Pons (tissue), 1 donor: ENCODE measurements at places on chromosomes 2 and 18.

GRCh38 chr2:240557808-240558207 is at the start of gene ANKMY1:
Gene ANKMY1 (minus strand): TSS chr2:240557988. CDS start chr2:240557335, 653 bp downstream.
- DNase-seq = no peak

DNA sequence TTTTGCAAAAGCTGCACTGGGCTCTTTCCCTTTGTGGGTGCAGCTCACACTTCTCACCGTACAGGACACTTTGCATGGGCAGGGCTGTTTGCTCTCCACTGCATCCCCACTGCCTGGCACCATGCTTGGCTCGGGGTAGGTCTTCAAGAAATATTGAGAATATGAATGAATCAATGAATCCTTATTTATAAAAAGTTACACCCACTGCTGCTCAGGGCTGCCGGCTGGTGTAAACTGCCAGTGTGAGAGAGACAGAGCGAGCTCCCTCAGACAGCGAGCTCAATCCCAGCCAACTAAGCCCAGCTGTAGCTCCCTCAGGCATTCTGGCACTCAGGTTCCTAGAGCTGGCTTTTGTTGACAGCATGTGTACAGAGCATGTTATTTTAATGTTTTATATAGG is 3.4 kb downstream of the TMEM185B start:
- DNase-seq = no peak

DNA sequence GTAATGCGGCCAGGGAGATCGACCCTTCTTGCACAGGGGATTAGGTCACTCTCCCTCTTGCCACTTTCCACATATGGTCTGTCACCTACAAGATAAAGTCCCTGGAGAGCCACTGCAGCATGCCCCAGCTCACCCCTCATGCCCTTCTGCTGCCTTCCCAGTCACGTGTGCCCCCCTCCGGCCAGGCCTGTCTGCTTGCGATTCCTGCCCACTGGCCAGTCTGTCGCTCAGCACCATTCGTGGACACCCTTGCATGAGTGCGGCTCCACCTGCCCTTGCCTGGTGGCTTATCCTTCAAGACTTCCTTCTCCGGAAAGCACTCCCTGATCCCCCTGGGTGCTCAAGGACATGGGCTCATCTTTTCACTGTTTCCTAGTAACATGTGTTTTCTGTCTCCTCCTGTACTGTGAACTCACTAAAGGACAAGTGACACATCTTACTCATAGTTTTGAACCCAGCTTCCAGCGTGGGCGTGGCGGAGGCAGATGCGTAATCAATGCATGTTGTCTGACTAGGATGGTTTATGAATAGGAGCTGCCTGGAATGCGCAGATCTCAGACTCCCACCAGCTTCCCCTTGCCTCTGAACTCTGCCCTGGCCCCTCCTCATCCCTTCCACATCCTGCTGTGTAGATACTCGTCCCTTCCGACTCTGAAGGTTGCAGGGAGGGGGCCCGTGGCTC is 7.8 kb upstream of the NT5DC4 start:
- no peak for DNase-seq

DNA sequence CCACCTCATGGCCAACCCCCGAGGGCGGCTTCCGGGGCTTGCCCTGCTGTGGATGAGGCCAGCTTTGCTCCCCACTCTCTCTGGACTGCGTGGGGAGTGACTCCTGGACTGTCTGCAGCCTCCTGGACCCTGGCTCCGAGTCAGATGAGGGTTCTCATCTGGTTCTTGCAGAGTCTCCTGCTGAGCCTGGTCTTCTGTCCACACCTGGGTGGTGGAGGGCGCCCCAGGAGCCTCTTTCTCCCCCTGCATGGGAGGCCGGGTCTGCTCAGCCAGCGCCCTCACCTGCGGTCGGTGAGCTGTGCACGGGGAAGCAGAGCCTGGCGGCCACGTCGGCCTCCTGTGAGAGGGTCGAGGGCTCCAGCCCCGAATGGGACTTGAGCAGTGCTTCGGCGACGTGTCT is 78.3 kb downstream of the RTP5 start:
- no peak for DNase-seq

DNA sequence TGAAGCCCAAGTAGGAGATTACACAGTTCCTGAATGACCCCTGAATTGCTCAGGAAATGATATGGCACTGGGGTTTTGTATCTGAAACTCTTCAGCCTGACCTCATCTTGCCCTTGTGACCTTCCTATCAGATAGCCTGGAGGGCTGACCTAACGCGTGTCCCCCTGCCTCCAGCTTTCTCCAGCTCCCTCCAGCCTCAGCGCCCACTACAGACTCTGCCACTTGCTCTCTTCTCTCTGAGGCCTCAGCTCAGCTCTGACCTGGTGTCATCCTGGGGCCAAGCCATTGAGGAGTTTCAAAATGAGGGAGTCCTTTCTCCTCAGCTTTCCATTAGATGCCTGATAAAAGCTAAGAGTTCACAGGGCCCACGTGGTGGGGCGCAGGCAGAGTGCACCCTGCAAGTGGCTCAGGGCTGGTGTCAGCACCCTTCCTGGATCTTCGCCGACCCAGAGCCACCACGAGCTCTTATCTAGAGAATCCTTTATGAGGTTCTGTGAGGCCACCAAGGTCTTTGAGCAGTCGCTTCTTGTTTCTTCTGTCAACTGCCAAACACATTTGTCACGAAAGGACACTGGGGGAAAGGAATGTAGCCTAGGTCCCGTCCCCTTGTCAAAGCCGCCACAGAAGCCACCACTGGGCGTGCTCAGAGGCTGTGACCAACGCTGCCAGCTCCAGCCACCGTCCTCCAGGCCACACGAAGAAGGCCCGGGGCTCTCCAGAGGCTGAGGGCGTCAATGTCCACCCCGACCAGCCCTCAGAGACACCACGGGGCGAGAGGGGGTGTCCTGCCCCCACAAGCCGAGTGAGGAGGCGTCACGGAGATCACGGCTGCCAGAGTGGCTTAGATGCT is 131.3 kb upstream of the GPC1 start:
- no peak for DNase-seq

- DNase-seq = no peak
These were observed 351.4 kb downstream of the LPIN1 start for GRCh38 chr2:12097859-12098258.

GRCh38 chr2:239339726-239340601 is 60.9 kb downstream of the HDAC4 start:
- DNase-seq = no peak

- DNase-seq = no peak
These were observed 363.6 kb downstream of the RNF144A start for GRCh38 chr2:7280790-7281189.

DNA sequence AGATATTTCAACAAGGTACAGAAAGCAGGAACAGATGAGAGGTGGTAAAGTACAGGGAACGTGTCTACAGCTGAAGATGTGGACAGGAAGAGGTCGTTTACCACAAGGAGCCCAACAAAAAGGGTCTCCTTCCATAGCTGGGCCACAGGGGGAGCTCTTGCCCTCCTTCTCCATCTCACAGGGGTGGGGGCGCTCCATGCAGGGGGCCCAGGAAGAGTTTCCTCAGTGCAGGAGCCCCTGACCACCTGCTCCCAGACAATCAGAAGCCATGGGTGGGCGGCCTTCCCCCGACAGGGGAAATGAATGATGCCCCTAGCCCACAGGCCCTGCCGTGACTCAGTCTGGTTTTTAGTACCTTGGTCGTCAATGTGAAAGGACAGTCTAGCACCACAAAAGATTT is 163.6 kb upstream of the ZNF516 start:
- no peak for DNase-seq

GRCh38 chr18:23910032-23910431 is 104.5 kb upstream of the TTC39C start:
- no peak for DNase-seq

DNA sequence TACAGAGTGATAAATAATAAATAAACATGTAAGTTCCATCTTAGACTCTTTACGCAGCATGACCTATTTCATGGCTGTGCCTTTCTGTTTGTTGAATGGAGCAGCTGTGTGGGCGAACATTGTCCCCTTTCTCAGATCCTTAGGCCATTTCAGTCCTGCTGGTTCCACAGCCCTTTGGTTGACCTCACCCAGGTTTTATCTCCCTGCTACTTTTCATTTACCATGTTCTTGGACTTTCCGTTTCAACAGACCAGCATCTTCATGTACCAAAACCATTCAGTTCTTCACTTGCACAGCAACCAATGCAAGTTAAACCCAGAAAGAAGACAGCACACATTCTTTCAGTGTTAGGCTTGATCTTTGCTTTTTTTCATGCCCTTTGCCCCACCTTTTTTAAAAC is 83.8 kb downstream of the XRCC5 start:
- no peak for DNase-seq

DNA sequence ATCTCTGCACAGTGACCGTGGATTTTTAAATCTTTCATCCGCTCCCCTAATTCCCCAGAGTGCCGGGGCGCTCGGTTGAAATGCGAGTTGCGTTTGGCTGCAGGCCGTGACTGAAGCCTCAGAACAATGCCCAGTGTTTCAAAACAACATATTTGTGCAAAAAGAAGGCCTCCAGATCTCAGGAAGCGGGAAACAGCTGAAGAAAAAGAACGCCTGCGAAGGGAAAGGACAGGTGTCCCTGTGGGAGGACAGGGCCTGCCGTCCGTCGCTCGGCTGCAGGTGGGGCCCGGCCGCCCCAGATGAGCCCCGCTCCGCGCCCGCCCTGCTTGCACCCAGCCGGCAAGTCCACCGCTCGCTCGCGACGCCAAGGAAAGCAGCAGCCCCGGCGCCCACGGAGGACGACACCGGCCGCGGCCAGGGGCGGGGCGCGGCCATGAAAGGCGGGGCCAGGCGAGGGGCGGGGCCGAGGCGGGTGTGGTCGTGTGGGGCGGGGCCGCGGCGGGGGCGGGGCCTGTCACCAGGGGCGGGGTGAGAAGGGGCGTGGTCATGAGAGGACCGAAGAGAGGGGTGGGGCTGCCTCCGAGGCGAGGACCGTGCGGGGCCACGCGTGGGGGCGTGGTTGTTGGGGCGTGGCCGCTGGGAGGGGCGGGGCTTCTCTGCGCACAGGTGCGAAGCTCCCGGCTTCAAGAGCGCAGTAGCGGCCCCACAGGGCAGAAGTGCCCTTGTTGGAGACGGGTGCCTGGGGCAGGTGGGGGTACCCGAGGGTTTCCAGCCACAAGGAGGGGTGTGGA is 17.6 kb upstream of the BOK start:
- no peak for DNase-seq

- DNase-seq = no peak
These were observed 407.6 kb upstream of the HS6ST1 start for GRCh38 chr2:128726236-128726635.

DNA sequence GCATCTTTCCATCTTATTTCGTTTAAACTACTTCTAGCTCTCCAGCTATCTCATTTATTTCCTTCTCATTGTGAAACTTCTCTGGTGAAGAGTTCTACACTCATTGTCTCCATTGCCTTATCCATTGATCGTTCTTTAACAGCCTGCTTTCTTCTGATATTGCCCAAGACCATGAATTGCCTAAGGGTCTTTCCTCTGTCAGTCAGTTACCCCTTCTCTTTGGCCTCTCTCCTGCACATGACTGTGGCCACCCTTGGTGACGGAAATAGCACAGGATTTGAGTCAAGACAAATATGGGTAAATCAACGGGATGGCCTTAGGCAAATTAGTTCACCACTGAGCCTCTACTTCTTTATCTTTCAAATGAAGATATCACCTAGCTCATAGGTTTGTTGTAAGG is 26.6 kb downstream of the NHEJ1 start:
- no peak for DNase-seq

GRCh38 chr2:62501794-62502500 is 4.0 kb downstream of the TMEM17 start:
- no peak for DNase-seq

DNA sequence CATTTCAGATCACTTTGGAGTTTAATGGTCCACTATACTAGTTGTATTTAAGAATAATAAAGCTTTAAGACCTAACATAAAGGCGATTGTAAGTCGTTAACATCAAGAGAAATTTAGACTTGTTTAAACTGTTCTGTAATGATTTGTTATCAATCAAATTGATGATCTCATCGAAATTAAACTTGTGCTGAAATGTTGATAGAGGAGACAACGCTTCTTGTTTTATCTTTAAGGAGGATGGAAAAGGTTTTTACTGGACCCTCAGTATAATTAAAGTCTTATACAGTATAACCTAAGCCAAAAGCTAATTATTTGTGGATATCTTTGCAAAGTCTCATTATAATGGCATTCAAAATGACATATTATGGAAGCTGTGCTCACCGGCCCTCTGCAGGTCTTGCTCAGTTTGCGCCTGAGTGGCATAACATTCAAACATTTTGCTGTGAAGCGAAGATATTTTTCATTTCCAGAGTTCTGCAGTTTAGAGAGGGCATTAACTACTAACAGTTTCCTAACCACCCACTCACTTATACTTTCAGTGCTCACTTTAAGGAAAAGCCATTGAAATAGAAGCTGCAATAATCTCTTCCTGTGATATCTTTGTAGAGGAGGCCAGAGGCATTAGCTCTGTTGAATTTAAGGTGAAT is 1.4 kb upstream of the SERTAD2 start:
- peak; percentile 23 for DNase-seq

DNA sequence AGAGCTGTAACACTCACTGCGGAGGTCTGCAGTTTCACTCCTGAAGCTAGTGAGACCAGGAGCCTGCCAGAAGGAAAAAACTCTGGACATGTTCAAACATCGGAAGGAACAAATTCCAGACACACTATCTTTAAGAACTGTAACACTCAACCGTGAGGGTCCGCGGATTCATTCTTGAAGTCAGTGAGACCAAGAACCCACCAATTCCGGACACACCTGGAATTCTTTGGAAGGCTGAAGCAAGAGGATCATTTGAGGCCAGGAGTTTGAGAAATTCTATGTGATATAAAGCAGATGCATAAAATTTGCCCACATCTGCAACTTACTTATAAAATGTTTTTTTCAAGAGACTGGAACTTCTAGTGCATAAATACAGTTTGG is 43.5 kb upstream of the ITSN2 start:
- DNase-seq = no peak

DNA sequence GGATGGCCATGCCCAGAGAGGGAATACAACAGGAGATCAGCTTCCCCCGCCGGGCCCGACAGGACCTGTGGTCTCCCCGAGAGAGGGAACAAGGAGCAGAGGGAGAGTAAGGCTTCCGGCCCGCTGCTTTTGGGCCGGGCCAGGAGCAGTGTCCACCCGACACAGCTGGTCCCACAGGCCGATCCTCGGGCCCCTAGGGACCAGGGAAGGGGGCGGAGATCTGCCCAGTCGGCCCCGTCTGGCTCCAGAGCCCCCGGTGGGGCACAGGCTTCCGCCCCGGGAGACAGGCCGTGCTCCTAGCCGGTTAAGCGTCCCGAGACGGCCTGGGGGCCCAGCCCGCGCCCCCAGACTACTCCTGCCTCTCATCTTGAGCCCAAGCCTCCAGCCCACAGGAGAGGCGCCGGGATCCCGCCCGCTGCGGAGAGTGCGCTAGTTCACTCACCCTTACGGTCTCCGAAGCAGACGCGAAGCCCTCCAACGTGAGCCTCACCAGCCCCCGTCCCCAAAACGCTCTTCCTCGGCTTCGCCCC is at the start of gene MCFD2:
Gene MCFD2, minus strand, starts transcription at position 526 of the 530 bp plus-strand sequence. CDS start 6,635 bp downstream, outside the sequence.
- peak; percentile 28 for DNase-seq

DNA sequence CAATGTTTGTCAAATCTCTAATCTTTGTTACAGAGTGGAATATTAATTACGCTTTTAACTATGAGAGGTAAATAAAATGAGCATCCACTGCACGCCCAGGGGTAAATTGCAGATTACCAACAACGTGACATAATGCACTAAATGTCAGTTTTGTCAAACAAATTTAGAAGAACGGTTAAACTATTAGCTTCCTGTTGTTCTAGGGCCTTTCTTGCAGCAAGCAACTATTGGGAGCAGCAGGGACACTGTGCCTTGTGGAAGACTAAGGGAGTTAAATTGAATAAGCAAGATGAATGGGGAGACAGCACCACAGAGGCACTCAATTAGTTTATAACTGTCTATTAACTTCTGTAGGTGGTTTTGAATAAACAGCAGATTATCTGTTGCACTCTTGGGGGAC is 391.0 kb upstream of the RAB12 start:
- no peak for DNase-seq

- DNase-seq = peak; percentile 34
These were observed 66.7 kb upstream of the DNAJC10 start for GRCh38 chr2:182649316-182649715.
